ENCODE measurements at places on chromosomes 16 and 17.

- no peak for DNase-seq
These were observed 81.8 kb downstream of the CPPED1 start for GRCh38 chr16:12721841-12722421.

- no peak for DNase-seq
These were observed 84.2 kb downstream of the HS3ST2 start for GRCh38 chr16:22898131-22898530.

GRCh38 chr17:81332118-81332834, 37.2 kb upstream of the SLC38A10 start:
- DNase-seq, result no peak

- DNase-seq, result peak; percentile 68
These were observed 11.5 kb upstream of the PITPNA start for GRCh38 chr17:1573932-1574696.

- DNase-seq, result no peak
These were observed 36.6 kb upstream of the HNF1B start for GRCh38 chr17:37781451-37781850.

DNA sequence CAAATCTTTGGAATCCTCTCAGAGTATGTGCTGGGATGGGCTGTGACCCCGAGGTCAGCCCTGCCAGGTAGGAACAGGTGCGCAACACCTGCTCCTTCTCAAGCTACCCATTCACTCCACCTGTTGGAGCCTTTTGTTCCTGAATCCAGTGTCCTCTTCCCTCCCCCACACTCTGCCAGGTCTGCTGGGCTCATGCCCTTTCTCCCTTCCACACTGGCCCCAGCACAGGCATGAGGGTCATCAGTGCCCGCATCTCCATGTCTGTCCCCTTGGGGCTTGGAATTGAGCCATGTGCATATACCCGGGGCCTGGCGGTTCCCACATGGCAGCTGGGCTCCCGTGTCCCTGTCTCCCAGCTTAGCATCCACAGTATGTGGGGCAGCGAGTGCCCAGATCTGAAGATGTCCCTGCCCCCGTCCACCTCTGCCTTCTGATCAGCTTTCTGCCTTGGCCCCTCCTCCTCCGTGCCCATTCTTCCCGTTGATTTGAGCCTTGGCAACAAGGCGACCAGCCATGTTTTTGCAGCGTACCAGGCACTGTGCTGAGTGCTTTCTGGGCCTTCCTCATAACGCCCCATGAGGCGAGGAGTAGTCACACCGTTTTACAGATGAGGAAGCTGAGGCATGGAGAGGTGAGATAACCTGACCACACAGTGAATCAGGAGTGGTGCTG, 102.2 kb downstream of the RAP1GAP2 start:
- DNase-seq, result no peak

- DNase-seq, result no peak
These were observed 61.3 kb upstream of the PHOSPHO1 start for GRCh38 chr17:49291929-49292328.

GRCh38 chr17:32739722-32740121, 137.2 kb downstream of the MYO1D start:
- no peak for DNase-seq

GRCh38 chr16:88016964-88017363, 65.7 kb downstream of the BANP start:
- no peak for DNase-seq

DNA sequence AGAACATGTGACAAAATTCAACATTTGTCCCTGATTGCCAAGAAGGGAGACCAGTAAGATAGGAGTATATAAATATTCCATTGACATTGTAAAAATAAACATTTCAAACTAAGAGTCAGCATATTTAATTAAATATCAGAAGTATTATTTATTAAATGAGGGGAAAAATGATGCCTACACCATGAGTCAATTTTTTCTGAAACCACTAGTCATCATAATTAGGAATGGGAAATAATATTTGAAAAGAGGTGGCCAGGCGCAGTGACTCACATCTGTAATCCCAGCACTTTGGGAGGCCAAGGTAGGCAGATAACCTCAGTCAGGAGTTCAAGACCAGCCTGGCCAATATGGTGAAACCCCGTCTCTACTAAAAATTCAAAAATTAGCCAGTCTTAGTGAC, 2.1 kb downstream of the CMTM1 start:
- DNase-seq, result no peak

DNA sequence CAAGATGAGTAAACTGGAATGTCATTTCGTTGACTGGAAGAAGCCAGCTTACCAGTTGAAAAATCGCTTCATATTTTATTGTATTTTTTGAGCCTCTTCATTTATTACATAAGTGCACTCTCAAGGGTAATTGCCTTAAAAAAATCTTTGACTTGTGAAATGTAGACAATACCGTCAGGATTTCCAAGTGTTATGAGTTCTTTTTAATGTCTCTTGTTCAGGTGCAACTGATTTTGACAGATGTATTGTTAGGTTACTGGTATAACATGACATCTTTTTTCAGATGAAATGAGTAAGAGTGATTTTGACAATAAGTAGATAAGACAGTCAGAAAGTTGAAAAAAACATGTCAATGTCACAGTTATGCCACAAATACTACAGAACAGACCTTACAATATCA, 169.1 kb downstream of the CNTNAP4 start:
- DNase-seq, result no peak

DNA sequence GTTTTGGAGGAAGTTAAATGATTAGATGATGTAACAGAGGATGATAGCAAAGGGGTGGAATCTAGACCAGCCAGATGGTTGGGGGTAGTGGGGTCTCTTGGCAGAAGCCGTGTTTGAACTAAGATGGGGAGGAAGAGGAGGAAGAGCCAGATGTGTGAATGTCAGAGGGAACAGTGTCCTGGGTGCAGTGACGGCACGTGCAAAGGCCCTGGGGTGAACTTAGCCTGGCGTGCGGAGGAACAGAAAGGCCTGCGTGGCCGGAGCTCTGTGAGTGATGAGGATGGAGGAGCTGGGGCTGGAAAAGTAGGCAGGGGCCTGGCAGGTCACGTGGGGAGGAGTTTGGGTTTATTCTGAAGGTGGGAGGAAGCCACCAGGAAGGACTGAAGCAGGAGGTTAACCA, 26.4 kb upstream of the RMI2 start:
- DNase-seq, result no peak

DNA sequence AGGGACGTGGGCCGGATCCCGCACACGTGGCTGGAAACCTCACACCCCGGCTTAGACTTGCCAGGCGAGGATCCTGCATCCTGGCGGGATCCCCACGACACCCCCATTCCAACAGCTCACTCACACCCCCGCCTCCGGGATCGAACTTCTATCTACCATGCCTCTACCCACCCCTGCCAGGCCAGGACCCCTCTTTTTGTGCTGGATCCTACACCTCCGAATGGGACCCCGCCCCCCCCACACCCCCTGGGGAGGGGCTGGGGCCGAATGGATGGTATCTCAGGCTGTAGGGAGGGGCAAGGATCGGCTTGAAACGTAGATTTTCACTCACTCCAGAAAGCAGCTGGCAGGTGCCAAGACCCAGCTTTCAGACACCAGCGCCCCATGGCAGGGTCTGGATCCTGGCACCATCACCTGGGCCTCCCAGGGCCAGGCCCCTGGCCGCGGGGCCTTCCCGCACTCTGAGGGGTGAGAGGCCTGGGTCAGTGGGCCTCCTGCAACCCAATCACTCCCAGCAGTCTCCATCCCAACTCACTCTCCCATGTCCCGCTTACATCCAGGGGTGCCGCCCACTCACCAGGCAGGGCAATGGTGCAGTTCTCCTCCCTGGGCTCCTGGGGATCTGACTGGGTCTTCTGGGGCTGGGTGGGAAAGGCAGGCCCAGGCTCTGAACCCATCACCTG, 6.7 kb downstream of the PRSS36 start:
- DNase-seq, result no peak

DNA sequence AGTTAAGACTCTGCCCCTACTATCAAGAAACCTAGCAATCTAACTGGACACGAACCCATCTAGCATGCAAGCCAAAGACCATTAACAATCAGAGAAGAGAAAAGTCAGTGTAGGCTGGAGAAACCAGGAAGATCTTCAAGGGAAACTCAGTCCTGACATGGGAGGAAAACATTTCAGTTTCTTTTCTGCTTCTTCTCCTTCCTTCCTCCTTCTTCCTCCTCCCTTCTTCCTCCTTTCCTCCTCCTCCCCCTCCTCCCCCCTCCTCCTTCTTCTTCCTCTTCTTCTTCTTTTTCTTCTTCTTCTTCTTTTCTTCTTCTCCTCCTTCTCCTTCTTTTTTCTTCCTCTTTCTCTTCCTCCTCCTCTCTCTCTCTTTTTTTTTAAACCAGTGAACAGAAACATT, 29.6 kb upstream of the SHISA9 start:
- no peak for DNase-seq

GRCh38 chr17:43936434-43936833, 5.8 kb downstream of the PPY start:
- DNase-seq, result no peak

DNA sequence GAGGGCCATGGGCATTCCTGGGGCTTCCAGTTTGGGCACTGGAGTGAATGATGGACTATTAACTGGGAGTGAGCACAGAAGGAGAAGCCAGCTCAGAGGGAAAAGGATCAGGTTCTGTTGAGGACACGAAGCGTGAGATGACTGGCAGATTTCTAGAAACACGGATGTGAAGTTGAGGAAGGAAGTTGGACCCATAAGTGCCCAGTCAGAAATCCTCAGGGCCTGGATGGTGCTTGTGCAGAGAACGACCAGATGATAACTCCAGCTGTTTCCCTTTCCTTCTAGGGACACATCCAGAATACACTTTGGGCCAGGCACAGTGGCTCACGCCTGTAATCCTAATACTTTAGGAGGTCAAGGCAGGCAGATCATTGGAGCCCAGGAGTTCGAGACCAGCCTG, 23.3 kb upstream of the ANKRD40CL start:
- no peak for DNase-seq

DNA sequence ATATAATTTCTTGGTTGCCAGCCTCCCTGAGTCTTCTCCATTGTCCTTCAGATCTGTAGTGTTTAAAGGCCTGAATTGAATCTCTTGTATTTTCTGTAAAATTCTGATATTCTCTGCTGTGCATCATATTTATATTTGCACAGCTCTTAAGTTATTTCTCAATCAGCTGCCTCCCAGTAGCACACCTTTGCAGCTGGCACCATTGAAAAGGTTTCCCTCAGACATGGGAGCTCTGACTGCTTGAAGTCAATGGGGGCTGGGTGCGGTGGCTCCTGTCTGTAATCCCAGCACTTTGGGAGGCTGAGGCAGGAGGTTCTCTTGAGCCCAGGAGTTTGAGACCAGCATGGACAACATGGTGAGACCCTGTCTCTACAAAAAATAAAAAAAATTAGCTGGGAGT, 40.4 kb downstream of the PITPNC1 start:
- no peak for DNase-seq

DNA sequence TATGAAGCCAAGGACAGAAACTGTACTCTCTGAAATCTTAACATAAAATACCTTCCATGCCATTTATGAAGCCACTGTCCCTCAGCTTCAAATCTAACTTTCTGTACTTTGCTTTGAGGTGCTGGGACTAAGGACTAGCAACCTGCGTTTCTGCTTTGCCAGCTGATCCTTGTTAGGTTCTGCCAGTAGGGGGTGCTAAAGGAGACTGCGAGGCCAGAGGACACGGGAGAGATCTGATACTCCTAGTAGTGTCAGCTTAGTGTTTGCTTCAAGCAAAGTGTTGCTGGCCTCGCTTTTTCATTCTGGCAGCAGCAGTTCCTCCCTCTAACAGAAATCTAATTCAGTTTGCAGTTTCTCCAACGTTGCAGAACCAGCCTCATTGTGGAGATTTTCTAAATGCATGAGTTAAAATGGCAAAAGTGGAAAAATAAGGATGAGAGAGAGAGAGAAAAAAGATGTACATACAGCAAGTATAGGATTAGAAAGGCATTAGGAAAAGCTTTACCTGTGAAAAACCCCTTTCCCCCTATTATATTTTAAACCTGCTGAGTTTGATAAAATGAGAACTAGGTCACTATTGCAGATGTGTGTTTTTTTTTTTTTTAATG, 297.5 kb downstream of the CA10 start:
- DNase-seq, result no peak

Data from stimulated activated CD4-positive, alpha-beta T cell treated with anti-CD3 and anti-CD28 coated beads, Interleukin-4, amount 100 ng/mL, for 24 hours (primary cell).